ENCODE measurements at places on chromosomes 12 and 14.

GRCh38 chr12:53207042-53207441 lies at the start of gene ITGB7:
ITGB7 (minus strand) TSS chr12:53207251; CDS start chr12:53200443, 6,808 bp downstream.
- DNase-seq: no peak

DNA sequence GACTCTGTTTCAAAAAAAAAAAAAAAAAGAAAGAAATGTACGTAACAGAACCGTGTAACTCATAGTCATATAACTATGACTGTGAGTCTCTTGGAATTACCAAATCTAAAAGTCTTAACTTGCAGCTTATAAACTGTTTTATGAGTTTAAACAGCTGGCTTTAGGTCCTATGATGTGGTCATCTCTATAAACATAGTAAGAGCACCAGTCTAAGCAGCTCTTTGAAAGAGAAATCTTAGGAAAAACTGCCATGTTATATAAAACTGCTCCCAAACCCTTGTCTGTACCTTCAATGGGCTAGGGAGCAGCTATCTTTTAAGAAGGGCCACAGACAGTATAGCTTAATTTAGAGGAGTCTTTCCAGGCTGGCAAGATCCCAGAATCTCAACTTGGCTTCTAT lies 115.5 kb upstream of the AEBP2 start:
- DNase-seq: no peak

GRCh38 chr14:64928239-64929013 lies 14.1 kb downstream of the GPX2 start:
- DNase-seq: no peak

DNA sequence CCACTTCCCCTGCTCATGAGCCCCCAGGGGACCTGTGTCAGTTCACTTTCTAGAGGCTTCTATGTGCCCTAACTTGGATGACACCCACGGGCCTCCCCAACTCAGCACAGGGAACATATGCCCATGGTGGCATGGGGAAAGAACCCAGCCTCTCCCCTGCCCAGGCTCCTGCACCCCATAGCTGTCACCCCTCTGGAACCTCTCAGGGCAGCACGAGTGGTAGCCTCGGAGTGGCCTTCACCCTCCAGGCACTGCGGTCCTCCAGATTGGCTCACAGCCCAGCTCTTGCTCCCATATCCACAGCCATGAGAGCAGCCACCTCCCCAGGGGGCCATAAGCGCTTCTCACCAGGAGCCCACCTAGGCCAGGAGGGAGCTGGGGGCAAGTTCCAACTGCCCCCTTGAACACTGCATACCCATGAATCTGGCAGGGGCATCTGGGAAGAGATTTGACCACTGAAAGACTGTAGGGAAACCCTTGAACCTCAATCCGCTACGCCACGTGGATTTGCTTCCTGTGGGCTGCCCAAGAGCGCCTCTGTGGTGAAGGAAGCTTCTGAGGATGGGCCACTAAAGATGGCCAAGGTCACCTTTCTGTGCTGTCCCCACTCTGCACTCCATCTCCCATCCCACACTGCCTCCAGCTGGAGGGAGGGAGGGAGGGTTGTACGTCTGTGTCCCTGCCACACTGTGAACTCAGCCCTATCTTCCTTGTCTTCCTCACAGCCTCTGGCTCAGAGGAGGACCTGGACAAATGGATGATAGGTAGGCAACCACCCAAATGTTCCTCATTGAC lies 11.9 kb downstream of the PLD4 start:
- no peak for DNase-seq

GRCh38 chr14:86652526-86652925 lies 1122.6 kb downstream of the FLRT2 start:
- no peak for DNase-seq

DNA sequence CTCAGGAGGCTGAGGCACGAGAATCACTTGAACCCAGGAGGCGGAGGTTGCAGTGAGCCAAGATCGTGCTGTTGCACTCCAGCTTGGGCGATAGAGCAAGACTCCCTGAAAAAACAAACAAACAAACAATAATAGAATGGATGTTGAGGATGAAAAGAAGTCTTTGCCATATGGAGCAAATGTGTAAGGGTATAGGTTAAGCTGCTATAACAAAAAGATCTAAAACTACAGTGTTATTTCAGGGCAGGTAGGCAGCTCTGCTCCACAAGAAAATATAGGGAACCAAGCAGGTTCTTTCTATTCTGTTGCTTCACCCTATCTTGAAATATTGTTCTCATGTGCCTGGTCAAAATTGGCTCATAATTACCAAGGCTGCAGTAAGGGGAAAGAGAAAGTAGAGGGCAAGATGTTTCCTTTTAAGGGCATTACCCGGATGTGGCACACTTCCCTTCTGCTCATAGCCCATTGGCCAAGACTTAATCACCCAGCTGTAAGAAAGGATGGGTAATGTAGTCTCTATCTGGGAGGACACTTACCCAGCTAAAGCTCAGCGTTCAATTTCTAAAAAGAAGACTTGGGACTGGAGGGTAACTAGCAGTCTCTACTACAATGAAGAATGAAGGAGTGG lies 23.5 kb downstream of the SDSL start:
- no peak for DNase-seq

DNA sequence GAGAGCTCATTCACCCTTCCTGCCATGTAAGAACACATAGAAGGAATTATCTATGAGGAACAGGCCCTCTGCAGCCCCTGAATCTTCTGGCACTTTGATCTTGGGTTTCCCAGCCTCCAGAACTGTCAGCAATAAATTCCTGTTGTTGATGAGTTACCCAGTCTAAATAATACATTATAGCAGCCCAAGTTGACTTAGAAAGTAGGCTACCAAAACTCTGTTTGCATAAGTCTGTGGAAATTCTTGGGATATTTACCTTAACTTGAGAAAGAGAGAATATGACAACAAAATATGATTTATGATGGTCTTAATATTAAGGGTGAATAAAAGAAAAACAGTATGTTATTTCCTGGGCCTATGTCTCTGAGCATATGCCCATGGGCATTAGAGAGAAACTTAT lies 433.0 kb upstream of the LMO3 start:
- DNase-seq: no peak

DNA sequence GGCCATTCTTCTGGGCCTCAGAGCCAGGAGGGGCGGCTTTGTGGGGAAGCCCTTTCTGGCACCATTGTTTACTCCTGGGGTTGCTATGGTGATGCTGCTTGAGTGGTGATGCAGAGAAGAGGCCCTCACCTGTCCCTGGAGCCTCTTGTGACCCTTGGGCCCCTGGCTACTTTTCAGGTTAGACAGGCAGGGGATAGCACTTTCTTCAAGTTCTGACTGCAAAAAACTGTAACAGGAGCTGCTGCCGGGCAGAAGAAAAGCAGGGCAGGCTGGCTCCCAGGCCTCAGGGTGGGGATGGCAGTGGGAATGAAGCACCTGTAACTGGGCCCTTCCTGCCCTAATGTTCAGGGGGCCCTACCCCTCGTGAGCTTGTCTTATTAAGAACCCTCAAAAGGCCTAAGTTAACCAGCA lies at the start of gene TEX52:
Gene TEX52 (minus strand): TSS at position 19 of the 411 bp plus-strand sequence. CDS start 13 bp downstream, at position 6.
- DNase-seq: no peak

GRCh38 chr12:47785887-47786661 lies 13.0 kb downstream of the SLC48A1 start:
- DNase-seq: no peak

DNA sequence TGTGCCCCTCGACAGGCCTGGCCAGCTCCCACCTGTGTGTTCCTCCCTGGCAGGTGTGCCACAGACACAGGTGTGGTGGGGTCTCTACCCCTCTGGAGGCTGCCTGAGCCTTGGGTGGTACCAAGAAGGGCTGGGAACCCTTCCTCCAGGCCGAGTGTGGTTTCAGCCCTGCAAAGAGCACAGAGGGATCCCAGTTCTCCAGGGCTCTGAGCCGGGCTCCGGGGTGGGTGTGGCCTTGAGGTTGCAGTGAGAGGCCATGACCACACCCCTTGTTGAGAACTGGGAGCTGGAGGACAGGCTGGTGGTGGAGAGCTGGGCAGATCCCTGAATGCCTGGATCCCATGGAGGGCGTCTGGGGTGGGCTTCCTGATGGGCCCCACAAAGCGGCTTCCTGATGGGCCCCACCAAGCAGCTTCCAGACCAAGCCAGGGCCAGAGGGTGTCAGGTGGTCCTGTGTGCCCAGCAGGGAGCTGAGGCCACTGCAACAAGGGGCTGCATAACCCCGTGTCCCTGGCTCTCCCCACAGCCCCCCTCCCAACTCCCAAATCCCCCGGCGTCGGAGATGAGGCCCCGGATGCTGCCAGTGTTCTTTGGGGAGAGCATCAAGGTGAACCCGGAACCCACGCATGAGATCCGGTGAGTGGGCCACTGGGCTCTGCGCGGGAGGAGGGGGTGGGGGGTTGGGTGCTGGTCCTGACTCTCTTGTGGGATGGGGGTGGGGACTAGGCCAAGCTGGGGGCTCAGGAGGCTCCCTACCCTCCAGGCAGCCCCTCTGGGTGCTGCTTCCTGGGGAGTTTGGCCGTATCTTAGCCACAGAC lies 16.6 kb downstream of the RFLNA start:
- no peak for DNase-seq

- no peak for DNase-seq
These were observed 219.8 kb downstream of the SLC2A13 start for GRCh38 chr12:39886106-39886505.

DNA sequence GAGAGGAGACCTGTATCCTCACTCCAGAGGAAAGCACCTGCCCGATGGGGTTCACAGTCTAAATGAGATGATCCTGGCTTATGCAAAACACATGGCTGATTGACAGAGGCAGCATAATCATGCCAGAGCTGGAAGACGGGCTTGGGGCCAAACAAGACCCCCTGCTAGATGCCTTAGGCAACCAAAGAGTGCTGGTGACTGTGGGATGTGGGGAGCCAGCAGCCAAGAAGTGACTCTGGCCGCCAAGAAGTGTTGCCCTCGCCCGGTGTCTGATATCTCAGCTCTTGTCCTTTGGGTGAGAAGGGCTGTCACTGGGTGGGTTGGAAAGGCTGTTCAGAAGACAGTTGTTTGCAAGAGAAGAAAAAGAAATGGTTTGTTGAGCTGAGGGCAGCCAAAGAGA lies 56.7 kb downstream of the PLEKHG3 start:
- DNase-seq: no peak

GRCh38 chr12:54442099-54442498 lies 23.0 kb upstream of the ITGA5 start:
- DNase-seq: no peak

GRCh38 chr12:120574106-120574505 lies 7.1 kb downstream of the POP5 start:
- DNase-seq: no peak

- DNase-seq: no peak
These were observed 24.6 kb upstream of the FSCB start for GRCh38 chr14:44531658-44532057.

DNA sequence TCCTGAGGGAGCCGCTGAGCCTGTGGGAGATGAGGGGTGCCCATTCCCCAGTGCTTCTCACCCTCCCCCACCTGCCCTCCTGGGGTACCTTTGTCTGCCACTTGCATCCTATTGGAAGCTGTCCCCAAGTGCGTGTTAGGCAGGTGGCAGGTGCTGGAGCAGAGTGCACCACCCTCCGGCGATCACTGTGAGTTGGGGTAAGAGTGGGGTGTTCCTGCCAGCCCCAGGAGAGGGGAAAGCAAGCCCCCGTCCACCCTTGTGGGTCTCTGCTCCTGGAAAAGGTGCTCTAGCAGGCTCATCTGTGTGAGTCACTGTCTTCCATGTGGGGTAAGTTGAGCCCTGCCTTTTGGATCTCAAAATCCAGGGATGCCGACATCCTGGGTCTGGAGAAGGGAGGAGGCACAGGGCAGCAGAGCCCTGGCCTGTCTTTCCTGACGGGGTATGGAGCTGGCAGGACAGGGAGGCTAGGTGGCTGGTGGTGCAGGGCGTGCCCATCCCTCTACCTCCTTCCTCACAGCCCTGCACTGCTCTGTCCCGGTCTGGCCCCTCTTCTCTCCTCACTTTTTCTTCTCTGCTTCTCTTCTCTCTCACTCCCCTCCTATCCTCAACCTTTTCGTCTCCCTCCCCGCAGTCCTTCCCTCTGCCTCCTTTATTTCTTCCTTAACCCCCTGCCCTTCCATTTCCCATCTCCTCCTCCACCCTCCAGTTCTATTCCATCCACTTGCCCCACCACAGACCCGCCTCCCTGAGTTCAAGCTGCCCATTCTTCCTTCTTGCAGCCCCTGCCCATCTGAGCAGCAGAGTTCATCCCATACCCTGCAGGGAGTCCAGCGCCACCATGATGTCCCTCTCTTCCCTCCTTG lies 20.1 kb upstream of the KRT7 start:
- no peak for DNase-seq

- no peak for DNase-seq
These were observed 493.8 kb downstream of the RPS29 start for GRCh38 chr14:49092345-49092744.

DNA sequence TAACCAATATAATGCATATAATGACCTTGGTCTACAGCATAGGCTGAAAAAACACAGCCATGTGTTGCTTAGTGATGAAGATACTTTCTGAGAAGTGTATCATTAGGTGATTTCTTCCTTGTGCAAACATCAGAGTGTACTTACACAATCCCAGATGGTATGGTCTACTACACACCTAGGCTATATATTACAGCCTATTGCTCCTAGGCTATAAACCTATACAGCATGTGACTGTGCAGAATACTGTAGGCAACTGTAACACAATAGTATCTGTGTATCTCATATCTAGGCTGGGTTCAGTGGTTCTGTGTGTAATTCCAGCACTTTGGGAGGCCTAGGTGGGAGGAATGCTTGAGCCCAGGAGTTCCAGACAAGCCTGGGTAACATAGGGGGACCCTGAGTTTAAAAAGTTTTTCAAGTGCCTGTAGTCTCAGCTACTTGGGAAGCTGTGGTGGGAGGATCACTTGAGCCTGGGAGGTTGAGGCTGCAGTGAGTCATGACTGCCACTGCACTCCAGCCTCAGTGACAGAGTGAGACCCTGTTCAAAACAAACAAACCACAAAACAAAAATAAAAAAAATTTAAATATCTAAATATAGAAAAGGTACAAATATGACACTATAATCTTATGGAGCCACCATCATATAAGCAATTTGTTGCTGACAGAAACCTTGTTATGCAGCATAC lies 66.6 kb downstream of the GRIP1 start:
- DNase-seq: no peak

- no peak for DNase-seq
These were observed 26.8 kb upstream of the DAAM1 start for GRCh38 chr14:59161561-59162175.

GRCh38 chr12:7832059-7832696 lies 40.5 kb downstream of the SLC2A14 start:
- no peak for DNase-seq

GRCh38 chr14:74265301-74265965 lies 26.2 kb downstream of the VSX2 start:
- DNase-seq: no peak

GRCh38 chr12:118979763-118980406 lies 1.5 kb upstream of the SRRM4 start:
- no peak for DNase-seq

DNA sequence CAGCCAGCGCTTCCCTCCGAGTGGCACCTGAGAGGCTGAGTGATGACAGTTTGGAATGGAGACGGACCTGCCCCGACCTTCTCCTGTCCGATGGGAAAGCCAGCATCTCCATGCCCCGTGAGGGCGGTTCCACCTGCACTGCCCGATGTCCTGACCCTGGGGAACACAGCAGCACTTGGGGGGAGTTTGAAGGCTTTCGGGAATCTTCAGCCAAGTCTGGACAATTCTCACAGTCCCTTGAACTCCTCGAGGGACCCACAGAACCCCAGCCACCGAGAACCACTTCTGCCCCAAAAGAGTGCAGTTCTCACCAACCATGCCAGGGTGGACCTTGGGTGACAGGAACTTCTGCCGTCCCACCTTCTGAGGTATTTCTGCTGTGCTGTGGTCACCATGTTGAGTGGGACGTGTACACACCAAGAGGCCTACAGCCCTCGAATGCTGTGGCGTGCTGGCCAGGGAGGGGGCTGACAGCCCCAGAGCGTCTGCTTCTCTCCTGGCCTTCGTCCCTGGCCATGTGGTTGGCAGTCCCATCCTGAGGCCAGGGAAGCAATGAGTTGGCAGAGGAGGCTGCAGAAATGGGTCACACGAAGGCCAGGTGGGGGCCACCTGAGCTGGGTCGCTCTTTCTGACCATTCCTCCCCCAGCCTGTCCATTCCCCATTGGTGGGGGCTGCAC lies 1.0 kb downstream of the CLBA1 start:
- DNase-seq: no peak

Data from activated CD4-positive, CD25-positive, alpha-beta regulatory T cell (primary cell).